Spleen (tissue), 13 donors: ENCODE measurements at places on chromosomes 2 and 18. TPM values are rescaled to one million over a fixed set of nuclear protein-coding genes. Genes with fewer than 3 reads are reported as not detected.

Gene DSG4
- not detected for polyA plus RNA-seq

Gene DNAH7
- polyA plus RNA-seq: 0.11 TPM

GRCh38 chr2:3959372-3959771, 256.0 kb downstream of the DCDC2C start:
- H3K36me3 ChIP-seq: no peaks in the 10 kb centered on the region
- H3K27me3 ChIP-seq: no peaks in the 10 kb centered on the region
- no peak for DNase-seq
- H3K4me3 ChIP-seq: no peak overlapping the region

GRCh38 chr2:236294647-236295046, 30.4 kb upstream of the ASB18 start:
- no peaks in the 10 kb centered on the region for H3K27me3 ChIP-seq
- no peaks in the 10 kb centered on the region for H3K36me3 ChIP-seq
- H3K27ac ChIP-seq: no peak overlapping the region
- DNase-seq: no peak
- no peaks in the 10 kb centered on the region for H3K4me1 ChIP-seq
- H3K4me3 ChIP-seq: no peak overlapping the region

GRCh38 chr2:43444989-43445645, 150.7 kb downstream of the THADA start:
- H3K4me1 ChIP-seq: no peaks in the 10 kb centered on the region
- no peak for DNase-seq
- peaks cover 33% of the 10 kb centered on the region for H3K36me3 ChIP-seq

DNA sequence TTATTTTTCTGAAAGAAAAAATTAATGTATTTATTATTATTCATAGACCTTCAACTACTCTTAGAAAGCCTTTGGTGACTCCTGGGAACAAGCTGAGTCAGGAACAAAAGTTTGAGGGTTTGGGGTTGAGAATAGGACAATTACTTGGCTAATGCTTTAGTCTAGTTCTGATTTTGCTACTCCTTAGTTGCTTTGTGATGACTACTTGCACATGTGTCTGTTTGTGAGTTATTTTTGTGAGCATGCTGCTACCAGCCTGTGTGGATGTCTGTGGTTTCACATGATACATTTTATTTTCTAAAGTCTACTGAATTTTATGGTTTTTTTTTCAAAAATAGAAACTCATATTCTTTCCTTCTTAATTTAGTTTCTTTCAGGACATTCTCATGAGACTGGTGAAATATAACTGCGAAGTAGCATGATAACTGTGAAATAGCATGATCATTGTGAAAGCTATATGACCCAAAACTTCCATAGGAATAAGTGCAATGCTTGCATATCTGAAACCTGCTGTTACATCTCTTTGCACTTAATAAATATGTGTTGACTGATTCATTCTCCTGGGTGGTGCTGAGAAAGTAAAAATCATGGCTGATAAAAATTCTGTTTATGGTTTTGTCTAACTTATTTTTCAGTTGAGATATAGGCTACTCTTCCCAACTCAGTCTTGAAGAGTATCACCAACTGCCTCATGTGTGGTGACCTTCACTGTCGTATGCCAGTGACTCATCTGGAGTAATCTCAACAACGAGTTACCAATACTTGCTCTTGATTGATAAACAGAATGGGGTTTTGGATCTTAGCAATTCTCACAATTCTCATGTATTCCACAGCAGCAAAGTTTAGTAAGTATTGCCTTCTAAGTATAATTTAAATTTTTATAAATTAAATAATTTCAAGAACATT, 17.9 kb upstream of the IL18R1 start:
- H3K27me3 ChIP-seq: no peaks in the 10 kb centered on the region
- no peaks in the 10 kb centered on the region for H3K36me3 ChIP-seq
- DNase-seq: no peak
- peaks cover 14% of the 10 kb centered on the region for H3K4me1 ChIP-seq

DNA sequence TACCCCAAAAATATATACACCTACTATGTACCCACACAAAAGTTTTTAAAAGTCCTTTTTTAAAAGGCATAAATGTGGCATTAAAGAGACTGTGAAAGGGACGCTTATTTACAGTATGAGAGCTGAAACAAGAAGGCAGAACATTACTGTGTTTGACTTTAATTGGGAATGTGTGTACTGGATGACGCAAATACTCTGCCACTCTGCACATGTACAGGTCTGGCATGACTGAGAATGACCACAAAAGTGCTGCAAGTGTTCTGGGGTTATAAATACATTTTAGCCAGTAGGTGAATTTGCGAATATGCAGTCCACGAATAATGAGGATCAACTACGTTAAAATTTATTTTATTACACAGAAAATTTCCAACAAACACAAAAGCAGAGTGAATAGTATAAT, 11.4 kb downstream of the DARS1 start:
- no peak overlapping the region for H3K27ac ChIP-seq
- peaks cover 4% of the 10 kb centered on the region for H3K4me1 ChIP-seq
- no peak for DNase-seq
- H3K27me3 ChIP-seq: no peaks in the 10 kb centered on the region
- peaks cover 26% of the 10 kb centered on the region for H3K36me3 ChIP-seq

- no peaks in the 10 kb centered on the region for H3K4me1 ChIP-seq
- H3K36me3 ChIP-seq: no peaks in the 10 kb centered on the region
- H3K4me3 ChIP-seq: no peak overlapping the region
- no peak for DNase-seq
- H3K27ac ChIP-seq: no peak overlapping the region
Observed at GRCh38 chr18:6994771-6995430, 122.7 kb downstream of the LAMA1 start.

GRCh38 chr2:54565551-54565950, 109.4 kb downstream of the SPTBN1 start:
- H3K36me3 ChIP-seq: peaks cover 17% of the 10 kb centered on the region
- no peak for DNase-seq
- H3K4me3 ChIP-seq: no peak overlapping the region
- no peaks in the 10 kb centered on the region for H3K27me3 ChIP-seq

DNA sequence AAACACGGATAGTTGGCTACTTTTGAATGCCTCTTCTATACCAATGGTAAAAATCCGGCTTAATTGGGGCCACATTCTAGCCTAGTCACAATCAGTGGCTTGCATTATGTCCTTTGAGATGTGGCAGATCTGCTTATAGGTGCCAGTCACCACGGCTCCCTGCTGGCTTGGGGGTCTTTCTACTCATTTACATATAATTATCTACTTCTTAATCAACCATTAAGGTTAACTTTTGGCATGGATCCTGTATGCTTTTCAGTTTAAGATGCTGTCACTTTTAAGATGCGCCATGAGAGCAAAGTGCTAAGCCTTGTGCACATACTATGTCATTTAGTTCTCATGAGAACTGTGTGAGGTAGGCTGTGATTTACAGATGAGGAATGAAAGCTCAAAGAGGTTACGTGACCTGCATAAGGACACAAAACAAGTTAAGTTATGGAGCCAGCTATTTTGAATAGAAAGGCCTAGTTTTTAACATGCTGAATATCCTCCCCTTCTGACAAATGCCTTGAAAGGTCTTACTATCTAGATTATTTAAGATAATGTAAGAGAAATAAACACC, 4.1 kb downstream of the NEDD4L start:
- peaks cover 36% of the 10 kb centered on the region for H3K4me1 ChIP-seq
- H3K4me3 ChIP-seq: no peak overlapping the region
- no peaks in the 10 kb centered on the region for H3K27me3 ChIP-seq
- no peak for DNase-seq
- H3K36me3 ChIP-seq: no peaks in the 10 kb centered on the region
